ENCODE measurements at places on chromosomes 6 and 20.

DNA sequence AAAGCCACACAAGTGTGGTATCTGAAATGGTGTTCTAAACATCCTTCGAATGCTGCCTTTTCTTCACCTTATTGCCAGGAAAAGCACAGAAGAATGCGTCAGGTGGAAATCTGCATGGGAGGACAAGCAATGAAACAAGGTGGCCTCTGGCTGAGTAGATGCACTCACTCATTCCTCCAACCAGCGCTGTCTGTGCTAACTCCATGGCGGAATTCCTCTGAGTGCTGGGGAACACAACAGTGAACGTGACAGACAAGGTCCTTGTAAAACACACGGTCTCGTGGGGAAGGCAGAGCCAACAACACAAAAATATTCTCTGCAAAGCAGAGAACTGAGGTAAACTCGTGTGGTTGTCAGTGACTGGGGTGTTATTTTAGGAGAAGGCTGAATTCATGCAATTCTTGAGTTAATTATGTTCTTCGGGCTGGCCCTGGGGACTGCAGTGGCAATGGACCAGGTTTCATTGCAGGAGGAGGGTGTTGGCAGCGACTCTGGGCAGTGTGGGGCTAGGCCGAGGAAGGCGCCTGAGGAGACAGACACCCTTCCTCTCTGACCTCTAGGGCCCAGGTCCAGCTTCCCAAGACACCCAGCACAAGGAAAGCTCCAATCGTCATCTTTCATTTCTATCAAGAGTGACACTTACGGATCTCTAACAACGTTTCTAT lies 339.7 kb downstream of the PRKN start:
- DNase-seq = no peak

GRCh38 chr6:146056506-146056905 lies 27.6 kb downstream of the GRM1 start:
- DNase-seq = no peak

- peak; percentile 77 for DNase-seq
Measured at GRCh38 chr20:36408219-36408618, 102.1 kb downstream of the DLGAP4 start.

- no peak for DNase-seq
Measured at GRCh38 chr6:81475646-81476045, 276.8 kb downstream of the TENT5A start.

- DNase-seq = peak; percentile 70
Measured at GRCh38 chr20:26276554-26277210, 580.0 kb upstream of the ZNF337 start.

DNA sequence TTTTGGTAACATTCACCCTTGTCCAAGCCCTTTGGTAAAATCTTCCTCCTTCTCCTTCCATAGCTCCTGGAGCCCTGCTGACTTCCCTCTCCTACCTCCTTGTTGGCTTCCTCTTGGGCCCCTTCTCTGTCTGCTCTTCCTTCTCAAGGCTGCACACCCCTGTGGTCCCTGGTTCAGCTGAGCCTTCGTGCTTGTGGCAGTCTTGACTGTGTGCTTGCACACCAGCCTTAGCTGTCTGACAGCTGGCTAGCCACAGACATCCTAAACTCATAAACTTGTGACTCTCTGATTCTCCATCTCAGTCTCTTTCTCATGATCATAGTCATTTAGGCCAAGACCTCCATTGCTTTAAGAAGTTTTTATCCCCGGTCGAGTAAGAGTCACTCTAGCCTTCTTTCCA lies 37.1 kb downstream of the DHX35 start:
- DNase-seq = no peak

DNA sequence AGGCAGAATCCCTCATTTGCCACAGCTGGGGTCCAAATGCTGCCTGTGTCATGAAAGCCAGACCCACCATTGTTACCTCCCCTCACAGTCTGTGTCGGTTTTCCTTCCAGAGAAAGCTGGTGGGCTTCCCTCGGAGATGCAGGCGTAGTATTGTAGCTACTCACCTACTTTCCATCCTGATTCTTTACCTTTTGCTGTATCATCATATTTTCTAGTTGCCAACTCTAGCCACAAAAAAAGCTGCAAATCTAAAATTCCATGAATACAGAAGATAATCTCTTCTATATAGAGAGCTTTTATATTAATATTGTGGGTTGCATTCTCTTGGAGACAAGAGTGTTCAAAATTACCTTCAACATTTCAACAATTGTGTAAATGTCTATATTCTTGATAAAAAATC lies 98.0 kb upstream of the LAMP5 start:
- no peak for DNase-seq

DNA sequence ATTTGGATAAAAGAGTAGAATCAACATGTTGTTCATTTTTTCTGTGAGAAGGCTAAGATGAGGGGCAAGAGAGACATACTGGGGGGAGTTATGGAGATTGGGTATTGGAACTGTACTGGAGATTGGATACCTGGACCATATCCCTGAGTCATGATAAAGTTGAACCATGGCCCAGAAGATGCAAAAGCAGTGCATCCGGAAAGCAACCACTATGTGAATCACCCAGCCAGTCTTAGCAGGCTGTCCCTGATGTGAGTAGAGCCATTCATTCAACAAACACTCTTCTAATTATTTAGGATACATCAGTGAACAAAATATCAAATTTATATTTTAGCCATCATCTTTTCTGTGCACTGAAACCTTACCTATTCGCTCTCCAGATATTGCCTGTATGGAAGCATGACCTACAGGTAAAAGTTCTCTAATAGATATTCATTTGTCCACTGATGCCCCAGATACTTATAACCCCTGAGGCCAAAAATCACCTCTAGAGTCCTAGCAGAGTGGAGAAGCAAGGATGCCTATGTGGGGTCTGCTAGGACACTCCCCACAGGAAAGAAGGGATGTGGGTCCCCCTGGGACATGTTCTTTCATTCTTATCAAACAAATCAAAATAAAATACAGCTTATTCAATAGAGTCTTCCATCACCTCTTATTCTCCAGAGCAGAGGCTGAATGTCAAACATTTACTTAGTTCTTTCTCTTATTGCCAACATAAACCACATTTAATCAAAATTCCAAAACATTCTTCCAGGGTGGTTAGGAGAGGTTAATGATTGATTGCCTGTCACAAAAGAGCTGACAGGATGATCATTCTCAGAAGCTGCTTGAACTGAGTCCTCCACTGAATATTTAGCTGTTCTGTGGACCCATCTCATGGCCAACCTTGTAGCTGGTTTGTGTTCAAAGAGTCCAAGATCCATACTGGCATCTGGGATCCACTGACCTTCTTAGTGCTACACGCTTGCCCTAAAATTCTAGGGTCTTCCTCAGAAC lies 37.0 kb upstream of the PKHD1 start:
- no peak for DNase-seq

DNA sequence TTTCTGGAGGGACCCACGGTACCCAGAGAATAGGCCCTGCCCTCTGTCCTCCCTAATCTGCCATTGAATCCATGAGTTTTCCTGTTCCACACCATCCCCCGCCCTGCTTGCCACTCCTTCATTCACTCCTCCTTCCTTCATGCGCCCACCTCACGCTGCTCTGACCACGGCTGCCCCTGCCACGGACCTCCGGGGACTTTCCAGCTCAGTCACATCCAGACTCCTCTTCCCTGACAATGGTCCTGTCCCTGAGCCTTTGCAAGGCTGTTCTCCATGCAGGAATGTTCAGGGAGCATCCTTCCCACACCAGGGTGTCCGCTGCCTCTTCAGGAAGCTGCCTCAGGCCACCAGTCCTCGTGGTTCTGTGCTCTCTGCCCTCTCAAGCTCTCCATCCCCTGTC lies 25.9 kb downstream of the GLP1R start:
- no peak for DNase-seq

GRCh38 chr6:24851086-24851485 lies 52.4 kb upstream of the ARMH2 start:
- no peak for DNase-seq
